ENCODE measurements at places on chromosomes 13 and 19.

DNA sequence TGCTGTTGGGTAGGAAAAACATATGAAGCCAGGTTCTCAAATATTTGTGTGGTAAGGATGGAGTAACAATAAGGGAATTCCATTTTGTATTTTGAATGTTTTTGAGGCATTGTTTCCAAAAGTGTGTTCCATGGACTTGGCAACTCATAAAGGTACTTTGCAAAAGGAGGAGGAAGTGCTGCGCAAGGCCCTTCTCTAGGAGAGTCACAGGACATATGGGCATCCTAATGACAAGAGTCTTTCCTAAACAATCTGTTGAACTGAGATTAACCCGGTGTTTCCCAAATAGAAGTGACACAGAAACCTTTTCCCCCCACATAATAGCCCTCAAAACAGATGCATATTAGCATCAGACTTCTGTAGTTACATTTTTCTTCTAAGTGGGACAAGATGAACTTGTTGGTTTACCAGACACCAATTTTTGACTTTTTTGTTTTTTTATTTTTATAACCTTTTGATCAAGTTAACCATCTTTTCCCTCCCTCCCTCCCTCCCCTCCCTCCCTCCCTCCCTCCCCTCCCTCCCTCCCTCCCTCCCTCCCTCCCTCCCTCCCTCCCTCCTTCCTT lies 209.3 kb downstream of the PCCA start:
- DNase-seq: no peak

DNA sequence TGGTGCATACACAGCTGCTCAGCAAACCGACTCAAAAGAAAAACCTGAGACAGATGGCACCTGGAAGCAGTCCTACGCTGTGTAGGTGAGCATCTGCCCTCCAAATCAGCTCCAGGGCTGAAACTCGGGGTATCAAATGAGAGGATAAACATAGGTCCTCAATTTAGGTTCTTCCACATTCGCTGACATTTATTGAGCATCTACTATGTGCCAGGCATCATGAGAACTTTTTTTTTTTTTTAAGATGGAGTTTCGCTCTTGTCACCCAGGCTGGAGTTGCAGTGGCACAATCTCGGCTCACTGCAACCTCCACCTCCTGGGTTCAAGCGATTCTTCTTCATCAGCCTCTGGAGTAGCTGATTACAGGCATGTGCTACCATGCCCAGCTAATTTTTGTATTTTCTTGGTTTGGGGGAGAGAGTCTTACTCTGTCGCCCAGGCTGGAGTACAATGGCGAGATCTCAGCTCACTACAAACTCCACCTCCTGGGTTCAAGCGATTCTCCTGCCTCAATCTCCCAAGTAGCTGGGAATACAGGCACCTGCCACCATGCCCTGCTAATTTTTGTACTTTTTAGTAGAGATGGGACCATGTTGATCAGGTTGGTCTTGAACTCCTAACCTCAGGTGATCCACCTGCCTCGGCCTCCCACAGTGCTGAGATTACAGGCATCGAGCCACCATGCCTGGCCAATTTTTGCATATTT lies 13.4 kb downstream of the QPCTL start:
- no peak for DNase-seq

DNA sequence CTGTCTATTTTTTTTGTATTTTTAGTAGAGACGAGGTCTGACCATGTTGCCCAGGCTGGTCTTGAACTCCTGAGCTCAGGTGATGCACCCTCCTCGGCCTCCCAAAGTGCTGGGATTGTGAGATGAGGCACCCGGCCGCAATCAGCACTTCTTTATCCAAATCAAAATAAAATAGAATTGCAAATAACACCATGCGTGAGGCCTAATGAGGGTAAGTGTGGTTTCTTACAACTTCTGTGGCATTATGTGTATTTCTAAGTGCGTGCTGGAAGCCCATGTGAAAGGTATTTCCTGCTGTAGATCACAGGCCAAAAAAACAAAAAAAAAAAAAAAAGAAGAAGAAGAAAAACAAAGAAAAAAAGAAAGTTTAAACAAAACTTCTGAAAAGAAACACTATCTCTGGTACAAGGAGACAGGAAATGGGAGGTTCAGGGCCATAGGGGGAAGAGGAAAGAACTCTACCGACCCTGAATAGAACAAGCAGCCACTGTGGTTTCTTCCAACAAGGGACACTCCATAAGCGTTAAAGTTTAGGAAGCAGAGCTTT lies 3.0 kb upstream of the GRAMD1A start:
- no peak for DNase-seq

GRCh38 chr13:68234274-68234673 lies 1004.1 kb upstream of the PCDH9 start:
- DNase-seq: no peak

- DNase-seq: no peak
Measured at GRCh38 chr13:33855371-33855895, 37.5 kb downstream of the RFC3 start.

GRCh38 chr13:99961636-99962035 lies 9.9 kb downstream of the ZIC5 start:
- DNase-seq: no peak

DNA sequence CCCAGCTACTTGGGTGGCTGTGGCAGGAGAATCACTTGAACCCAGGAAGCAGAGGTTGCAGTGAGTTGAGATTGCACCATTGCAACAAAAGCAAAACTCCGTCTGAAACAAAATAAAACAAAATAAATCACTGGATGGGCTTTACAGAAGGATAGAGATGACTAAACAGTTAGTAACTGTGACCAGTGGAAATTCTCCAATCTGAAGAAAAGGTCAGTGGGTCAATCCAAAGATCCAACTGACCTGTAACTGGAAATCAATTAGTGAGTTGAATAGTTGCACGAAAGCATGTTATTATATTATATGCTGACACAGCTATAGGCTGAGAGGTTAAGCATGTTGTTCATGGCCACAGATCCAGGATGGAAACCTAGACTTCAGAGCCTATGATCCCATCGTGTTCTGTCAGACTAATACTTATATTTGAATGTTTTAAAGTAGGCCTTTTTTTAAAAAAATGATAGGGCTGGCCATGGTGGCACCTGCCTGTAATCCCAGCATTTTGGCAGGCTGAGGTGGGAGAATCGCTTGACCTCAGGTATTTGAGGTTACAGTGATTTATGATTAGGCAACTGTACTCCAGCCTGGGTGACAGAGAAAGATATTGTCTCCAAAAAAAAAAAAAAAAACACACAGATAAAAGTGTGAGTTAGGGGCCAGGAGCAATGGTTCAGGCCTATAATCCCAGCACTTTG lies 1.4 kb downstream of the ECH1 start:
- DNase-seq: no peak

Measured in AG09309 (cell line).